NAMALWA (cell line): ENCODE measurements at places on chromosomes 3 and 15.

DNA sequence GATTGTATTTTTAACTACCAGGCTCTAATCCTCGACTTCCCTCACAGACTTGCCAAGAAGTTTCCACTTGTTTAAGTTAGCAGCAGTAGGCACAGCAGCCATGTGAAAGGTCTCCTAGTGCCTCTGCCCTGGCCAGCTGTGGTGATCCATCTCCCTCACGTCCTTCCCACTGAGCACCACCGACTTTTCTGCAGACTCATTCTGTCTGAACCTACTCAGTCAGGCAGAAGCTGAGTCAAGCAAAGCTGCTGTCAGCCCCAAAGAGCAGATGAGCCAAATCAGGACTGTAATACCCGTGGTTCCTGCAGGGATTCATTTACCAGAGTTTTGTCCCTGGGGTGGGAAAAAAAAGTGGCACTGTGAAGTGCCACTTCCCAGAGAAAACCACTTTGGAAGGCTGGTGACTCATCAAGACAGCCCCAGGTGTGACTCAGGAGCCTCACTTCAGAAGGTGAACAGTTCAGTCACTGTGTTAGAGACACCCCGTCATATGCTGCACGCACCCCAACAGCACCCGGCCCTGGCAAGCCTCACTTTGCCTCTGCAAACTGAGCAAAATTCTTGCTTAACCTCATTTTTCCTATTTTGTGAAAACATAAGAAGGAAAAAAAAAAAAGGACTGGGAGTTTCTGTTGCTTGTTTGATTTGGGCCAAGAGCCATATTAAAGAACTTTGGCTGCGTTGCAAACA lies 76.0 kb downstream of the WWTR1 start:
- DNase-seq: no peak

- DNase-seq: no peak
Observed at GRCh38 chr15:39578851-39579486, 1.9 kb upstream of the THBS1 start.

GRCh38 chr3:6060251-6060650 lies 800.7 kb upstream of the GRM7 start:
- DNase-seq: no peak

DNA sequence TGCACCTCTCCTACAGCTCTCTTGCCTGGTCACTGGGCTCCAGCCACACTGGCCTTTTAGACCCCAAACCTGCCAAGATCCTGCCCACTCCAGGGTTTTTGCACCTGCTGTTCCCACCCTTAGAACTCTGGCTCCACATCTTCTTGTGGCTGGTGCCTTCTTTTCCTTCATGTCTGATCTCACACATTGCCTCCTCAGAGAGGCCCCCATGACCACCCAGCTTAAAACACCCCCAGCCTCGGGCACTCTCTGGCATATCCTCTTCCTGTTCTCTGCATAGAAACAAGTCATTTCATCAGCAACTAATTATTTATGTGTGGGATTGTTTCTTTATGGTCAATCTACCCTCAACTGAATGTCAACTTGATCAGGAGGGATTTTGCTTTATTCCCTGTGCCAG lies 14.0 kb upstream of the AMOTL2 start:
- no peak for DNase-seq

- DNase-seq: no peak
Observed at GRCh38 chr3:24476871-24477656, 17.6 kb downstream of the THRB start.
